Activated CD8-positive, alpha-beta memory T cell treated with anti-CD3 and anti-CD28 coated beads, Interleukin-2, amount 50 U/mL, for 48 hours (primary cell): ENCODE measurements at places on chromosomes 7 and 10.
A peak's percentile ranks its signal among the peaks of the same experiment; 100 is the strongest.

GRCh38 chr10:124066781-124067714 is 26.4 kb downstream of the CHST15 start:
- DNase-seq: no peak

- DNase-seq: no peak
These were observed 123.7 kb upstream of the FAM3C start for GRCh38 chr7:121519548-121520521.

DNA sequence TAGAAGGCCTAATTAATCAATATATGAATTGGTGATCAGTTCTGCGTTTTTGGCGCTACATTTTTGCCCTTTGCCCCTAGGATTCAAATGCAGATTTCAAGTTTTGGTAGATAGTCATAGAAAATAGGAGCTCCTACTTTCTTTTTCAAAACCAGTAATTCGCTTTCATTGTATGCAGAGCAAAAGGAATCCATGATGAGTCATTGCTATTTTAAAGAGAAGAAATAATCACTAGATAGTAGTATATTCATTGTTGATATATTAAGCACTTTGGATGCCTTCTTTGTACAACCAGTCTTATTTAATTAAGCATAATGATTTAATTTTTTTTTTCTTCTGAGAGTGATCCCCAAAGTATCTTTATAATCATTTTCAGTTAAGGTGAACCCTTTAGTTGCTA is 50.3 kb downstream of the CSTF2T start:
- no peak for DNase-seq

GRCh38 chr7:18786796-18787195 is 291.2 kb downstream of the HDAC9 start:
- DNase-seq: no peak

DNA sequence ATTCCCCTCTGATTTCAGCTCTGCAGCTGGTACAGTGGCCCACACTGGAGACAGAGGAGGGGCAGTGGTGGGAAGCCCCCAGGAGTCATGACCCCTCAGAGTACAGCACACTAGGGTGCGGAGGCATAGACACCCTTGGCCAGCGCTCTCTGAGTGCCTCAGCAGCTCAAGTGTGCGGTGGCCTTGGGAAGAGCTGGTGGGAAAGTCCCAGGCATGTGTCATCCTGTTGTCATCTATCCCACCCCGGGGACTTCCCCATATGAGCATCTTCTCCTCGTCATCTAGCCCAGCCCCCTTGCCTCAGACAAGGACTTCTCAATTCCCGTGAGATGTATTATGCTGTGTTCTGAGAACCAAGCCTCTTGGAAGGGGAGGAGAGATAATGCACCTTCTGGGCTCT is 15.6 kb upstream of the PPIF start:
- peak; percentile 86 for DNase-seq

DNA sequence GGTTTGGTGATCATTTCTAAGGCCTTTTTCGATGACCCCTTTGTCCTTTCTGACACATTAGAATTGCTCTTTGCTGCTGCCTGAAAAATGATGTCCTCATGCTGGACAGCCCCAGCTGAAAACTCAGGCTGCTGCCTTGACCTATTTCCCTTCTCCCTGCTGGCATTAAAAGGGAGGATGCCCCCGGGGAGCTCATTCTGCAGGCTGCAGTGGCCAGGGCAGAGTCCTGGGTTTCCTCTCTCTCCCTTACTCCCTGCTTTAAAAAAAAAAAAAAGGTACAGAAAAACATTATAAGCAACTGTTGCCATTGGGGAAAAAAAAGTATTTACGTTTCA is 35.4 kb downstream of the LRRC4 start:
- DNase-seq: no peak

- DNase-seq: no peak
These were observed 9.4 kb upstream of the PIP4K2A start for GRCh38 chr10:22723783-22724182.

DNA sequence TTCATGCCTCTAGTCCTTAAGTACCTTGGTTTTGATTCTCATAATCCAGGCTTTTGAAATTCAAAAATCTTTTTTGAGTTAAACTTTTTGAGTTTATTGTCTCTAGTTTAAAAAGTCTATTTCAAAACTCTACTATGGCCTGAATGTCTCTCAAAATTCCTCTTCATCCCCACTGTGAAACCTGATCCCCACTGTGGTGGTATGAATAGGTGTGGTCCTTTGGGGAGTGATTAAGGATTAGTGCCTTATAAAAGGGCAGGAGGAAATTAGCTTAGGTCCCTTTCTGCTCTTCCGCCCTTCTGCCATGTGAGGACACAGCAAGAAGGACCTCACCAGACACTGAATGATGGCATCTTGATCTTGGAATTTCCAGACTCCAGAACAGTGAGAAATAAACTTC is 44.1 kb upstream of the JAZF1 start:
- no peak for DNase-seq

DNA sequence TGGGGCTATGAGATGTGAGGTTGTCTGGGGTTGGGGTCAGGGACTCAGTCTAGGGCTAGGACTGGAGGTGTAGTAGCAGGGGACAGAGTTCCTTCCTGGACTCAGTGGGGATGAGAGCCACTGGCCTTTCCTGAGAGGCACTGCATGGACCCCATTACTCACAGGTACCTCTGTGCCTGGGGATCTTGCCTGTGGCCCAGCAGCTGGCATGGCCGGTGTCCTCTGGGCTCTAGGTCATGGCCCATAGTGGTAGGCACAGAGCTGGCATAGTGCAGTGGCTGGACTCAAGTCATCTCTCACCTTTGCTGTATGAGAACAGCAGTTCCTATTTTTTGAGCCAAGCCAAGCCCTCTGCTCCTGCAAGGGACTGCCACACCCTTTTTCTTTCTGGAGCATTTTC is 51.9 kb downstream of the NEURL1 start:
- no peak for DNase-seq

- DNase-seq: peak; percentile 45
These were observed 69.8 kb upstream of the KCTD7 start for GRCh38 chr7:66558660-66559465.

DNA sequence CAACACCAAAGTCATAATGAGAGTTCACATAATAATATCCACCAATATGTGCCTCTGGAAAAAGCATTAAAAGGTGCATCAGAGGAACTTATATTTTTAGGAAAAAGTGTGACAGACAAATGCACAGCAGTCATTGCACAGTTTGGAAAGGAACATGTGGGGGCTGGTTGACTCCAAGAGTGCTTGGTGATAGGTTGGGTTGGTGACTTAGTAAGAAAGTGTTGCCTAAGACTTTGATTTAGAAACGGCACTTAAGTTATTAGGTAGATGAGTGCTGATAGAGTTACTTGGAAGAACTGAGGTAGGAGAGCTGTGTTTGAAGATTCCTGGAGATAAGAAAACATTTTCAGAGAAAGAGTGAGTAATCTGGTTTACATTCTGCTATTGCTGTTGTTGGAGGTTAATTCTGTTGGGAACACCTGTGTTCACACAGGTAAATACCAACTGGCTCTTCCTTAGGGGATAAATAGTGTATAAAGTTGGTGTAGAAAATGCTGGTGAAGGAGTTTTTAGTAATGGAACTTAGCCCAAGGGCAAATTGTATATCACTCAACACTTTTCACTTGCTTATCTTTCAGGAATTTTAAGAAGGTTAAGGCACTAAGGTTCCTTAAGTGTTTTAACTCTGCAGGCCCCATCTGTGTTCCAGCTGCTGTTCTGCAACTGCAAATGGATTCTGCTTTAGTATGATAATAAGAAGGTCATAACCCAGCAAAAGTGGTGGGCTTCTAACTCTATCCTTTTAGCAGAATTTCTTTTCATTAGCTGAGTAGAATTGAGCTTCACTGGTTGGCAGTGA is 196.1 kb downstream of the NSUN6 start:
- DNase-seq: no peak

- DNase-seq: peak; percentile 22
These were observed 123.8 kb upstream of the RET start for GRCh38 chr10:42952931-42953683.

DNA sequence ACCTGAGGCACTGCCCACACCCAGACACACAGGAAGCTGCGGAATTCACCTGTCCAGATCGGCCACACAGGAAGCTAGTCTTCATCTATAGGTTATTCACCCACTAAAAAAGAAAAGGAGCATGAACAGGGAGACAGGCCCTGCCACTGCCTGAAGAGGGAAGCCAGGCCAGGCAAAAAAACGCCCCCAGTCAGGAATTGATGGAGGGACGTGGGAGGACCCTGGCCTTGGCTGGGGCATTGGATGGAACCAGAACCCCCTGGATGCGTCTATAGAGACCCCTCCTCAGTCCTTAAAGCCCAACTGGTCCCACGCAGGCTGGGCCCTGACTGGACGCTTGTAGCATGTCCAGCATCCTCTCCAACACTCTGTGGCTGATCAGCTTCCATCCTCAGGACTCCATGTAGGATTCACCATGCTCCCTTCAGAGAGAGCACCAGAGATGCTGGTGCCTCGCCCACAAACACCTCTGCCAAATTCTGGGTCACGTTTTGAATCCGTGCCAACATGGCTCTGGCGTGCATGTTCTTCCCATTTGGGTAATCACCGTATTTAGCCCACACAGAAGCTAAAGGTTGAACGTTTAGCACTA is 259.3 kb upstream of the TCERG1L start:
- no peak for DNase-seq

- no peak for DNase-seq
These were observed 124.2 kb downstream of the ATE1 start for GRCh38 chr10:121803611-121804010.

DNA sequence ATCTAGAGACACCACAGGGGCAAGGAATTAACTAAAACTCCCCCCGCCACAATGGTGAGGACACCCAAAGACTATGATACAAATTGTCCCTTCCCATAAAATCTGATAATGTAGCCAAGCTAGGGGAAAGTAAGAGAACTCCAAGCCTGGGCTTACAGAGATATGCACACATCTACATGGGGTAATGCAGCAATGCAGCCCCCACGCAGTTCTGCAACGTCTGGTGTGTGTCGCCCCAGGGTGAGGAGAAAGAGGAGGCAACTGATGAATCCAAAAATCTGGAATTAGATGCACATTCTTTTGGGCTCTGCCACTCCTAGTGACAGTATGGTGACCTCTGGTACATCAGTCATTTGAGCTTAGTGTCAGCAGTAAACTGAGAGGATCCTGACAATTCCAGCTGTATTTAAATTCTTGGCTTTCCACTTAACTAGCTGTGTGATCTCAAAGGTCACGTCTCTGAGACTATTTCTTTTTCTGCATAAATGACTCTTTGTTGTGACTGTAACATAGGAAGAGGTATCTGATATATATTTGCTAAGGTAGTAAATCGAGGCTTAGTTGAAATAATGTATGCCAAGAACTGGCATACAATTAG is 51.5 kb downstream of the PIP4K2A start:
- no peak for DNase-seq

- DNase-seq: no peak
These were observed 126.9 kb upstream of the TBX20 start for GRCh38 chr7:35380739-35381224.

DNA sequence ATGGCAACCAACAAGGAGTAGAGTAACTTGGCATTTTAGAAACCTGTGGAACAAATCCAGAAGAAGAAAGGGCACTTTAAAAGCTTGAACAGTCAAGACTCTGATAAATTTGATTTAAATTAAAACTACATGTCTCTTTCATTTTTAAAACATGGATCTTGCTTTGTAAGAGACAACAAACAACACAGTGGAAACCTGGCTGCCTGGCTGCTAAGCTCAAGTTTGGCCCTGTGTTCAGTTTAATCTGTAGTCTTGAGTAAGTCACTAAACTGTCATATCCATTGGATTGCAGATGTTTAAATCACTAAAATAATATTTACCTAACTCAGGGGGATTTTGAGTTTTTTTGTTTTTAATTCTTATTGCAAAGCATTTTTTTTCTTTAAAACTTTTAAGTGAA is 374.9 kb upstream of the SEMA3D start:
- no peak for DNase-seq

GRCh38 chr7:88615336-88615735 is 144.2 kb upstream of the ZNF804B start:
- no peak for DNase-seq

- no peak for DNase-seq
These were observed 47.9 kb downstream of the TBATA start for GRCh38 chr10:70737250-70737649.

DNA sequence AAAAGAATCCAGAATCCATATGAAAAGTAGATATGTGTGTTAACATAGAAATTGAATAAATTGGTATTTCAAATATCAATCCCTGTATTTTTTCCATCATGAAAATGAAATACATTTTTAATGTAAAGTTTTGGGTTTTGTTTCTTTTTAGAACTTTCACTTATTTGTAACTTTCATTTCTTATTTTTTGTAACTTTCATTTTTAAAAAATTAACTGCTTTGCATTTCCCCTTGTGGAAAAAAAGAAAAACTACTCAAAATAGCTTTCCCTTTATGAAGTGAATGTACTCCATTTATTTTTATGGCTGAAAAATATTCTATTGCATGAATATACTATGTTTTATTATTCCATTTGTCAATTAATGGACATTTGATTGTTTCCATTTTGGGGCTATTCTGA is 75.6 kb upstream of the SMNDC1 start:
- DNase-seq: no peak

DNA sequence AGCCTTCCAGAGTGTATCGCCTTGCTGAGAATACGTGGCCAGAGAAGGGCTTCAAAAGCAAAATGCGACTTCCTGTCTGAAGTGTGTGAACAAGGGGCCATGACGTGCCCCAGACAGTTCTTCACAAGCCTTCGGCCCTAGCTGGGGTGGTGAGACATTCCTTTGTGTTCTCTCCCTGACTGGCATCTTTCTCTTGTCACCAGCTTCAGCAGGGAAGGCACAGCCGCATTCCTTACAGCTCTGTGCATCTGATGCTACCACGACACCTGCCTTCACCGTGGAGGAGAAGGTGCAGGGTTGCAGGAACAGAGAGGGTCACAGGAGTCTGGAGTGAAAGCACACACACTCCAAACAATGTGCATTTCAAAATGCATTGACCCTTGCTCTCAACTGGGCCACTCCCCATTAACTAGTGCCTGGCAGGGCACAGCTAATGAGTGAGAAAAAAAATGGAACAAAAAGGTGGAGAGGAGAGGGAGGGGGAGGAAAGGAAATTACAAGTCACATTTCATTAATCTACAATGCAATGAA is 93.4 kb downstream of the GPR26 start:
- no peak for DNase-seq

- DNase-seq: no peak
These were observed 73.2 kb upstream of the MGMT start for GRCh38 chr10:129393812-129394211.

DNA sequence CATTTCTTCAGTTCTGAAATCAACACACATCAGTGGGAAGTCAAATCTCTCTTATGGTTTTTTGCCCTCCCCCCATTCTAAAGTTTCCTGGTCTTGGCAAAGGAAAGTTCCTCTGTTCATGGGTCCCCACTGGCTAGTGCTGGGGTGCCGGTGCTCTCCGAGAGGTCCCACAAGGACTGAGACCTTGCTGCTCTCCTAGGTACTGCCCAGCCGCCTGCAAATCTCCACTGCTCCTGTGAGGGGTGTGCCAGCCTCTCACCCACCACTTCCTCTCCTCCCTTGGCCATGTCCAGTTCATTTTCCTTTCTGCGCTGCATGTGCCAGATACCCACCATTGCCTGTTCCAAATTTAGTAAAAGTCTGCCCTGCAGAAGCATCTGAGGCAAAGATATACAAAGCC is 17.2 kb upstream of the INHBA start:
- DNase-seq: no peak
